ENCODE measurements at places on chromosomes 6 and 20.

DNA sequence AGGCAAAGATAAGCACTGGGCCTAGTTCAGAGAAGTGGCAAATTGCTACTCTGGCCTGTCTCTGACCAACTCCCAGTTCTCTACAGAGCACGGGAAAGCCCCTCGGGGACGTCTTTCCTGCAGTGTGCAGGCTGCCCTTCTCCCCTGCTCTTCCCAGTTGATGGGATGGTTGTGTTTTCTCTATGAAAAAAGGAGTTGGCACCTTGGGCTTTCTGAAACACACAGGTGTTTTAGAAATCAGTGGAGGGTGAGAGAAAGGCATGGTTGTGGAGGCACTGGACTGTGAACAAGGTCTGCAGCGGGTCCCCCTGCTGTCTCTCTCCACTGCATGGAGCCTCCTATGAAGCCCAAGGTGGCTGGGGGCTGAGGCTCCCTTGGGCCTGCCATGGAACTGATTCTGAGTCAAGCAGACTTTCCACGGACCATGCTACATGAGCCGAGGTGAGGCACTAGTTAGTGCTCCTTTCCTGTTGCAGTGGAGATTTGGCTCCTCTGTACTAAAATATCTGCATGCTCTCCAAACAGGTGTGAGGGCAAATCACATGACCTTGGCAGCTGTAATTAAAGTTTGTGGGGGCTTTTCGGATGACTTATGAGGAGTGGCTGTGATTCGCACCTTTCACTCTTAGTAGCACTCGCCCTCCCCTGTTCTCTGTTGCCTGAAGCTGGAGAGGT lies 16.3 kb downstream of the GTSF1L start:
- no peak for DNase-seq

GRCh38 chr20:51381557-51381956 lies 161.0 kb downstream of the NFATC2 start:
- no peak for DNase-seq

GRCh38 chr6:95175927-95176675 lies 401.2 kb upstream of the MANEA start:
- DNase-seq, result no peak

DNA sequence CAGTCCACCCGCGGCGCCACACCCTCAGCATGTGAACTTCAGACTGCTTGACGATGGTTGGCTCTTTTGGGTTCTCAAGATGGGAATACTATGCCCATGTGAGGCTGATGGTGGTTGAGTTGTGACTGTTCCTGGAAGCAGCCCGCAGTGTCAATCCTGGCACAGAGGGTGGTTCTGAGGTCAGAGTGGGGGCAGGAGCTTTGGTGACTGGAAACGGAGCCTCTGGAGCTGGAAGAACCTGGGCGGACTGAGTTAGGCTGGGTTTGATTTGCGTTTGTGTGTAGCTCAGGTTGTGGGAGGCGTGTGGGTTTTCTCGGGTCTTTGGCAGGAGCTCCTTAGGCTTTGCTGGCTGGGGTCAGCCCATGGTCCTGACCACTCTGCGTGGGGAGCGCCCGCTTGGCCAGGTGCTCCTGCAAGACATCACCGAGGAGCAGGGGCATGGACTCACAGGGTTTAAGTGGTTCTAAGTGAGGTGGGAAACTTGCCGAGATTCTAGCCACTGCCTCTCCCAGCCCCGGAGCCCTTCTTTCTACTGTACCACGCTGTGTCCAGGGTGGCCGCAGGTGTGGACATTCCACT lies 37.3 kb upstream of the SLC22A1 start:
- DNase-seq, result no peak

- DNase-seq, result no peak
Observed at GRCh38 chr6:81601918-81602317, 150.6 kb downstream of the TENT5A start.

- DNase-seq, result no peak
Observed at GRCh38 chr6:140437619-140438345, 1063.3 kb upstream of the CITED2 start.

- no peak for DNase-seq
Observed at GRCh38 chr6:168458101-168458500, 17.1 kb downstream of the SMOC2 start.

Data from ACHN (cell line).